Right ventricle myocardium inferior (tissue), 1 donor: ENCODE measurements at places on chromosomes 6 and 20.

- no peak for DNase-seq
Measured at GRCh38 chr20:50277460-50278376, 87.1 kb downstream of the CEBPB start.

GRCh38 chr6:152669895-152670294 is 27.8 kb upstream of the MYCT1 start:
- no peak for DNase-seq

DNA sequence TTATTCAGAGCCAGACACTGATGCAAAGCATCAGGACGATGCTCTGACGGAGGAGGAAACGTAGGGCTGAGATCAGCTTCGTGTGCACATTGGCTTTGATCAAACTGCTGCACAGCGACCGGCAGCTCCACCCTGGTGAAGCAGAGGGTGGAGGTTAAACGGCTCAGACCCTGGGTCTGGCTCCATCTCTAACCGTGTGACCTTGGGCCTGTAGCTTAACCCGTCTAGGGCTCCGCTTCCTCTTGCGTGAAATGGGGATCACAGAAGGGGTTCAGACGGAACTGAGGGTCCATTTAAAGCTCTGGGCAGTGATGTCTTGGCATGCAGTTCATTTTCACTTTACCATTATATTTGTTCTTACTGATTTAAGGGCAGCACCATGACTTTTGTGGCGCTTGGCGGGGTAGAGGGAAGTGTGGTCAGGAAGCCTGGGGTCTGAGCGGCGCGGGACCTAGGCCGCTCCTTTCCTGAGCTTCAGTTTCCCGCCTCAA is 644 bp downstream of the RBL1 start:
- no peak for DNase-seq

DNA sequence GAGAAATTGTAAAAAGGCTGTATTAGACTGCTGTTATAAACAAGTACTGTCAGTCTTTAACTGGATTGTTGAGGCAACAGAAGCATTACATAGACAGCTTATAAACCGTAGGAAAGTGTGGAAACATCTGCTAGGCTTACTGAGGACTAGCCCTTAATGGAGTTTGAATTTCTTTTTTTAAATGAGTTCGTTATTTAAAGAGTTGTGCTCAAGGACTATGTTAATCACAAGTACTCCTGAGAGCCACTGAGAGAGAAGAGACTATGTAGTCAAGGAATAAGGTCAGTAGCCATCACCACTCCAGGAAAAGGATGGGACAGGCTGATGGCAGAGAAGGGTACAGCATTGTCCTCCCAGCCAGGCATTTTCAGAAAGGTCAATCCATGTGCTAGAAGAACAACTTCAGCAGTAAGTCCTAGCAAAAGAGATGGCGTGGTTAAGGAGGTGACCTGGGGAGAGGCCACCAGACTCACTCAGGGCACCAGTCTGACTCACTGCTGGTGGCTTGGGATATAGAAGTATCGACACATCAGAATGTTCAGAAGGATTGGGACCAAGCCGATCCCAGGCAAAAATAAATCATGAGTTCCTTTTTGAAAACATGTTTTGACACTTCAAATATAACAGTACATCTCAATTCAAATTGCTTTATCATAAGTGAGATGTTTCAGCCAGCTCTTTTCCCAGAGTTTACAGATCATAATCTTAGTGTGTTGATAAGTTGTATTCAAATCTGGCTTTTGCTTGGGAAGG is 6.4 kb downstream of the RPS12 start:
- DNase-seq: no peak

DNA sequence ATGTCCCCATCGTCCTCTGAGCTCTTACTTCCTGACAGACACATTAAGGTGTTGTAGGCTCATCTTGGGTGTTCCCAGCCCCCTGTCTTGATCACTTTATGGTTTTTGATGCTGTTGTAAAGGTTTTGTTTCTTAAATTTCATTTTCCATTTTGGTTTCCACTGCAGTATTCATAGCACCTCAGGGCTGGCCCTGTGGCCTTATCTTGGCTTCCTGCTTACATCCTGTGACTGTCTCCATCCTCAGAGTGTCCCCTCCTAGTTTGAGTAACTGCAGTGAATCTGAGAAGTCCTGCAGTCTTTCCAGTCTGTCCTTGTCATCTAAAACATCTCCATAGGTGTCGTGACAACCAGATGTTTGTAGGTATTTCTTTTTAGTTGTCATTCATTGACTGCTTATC is 50.9 kb downstream of the JARID2 start:
- DNase-seq: no peak

- DNase-seq: no peak
Measured at GRCh38 chr6:38435330-38435729, 204.4 kb downstream of the BTBD9 start.

- DNase-seq: peak; percentile 89
Measured at GRCh38 chr20:64038565-64039292, 2.7 kb downstream of the C20orf204 start.

GRCh38 chr20:19510611-19511010 is 247.4 kb upstream of the RIN2 start:
- no peak for DNase-seq

GRCh38 chr6:6037179-6037578 is 30.5 kb upstream of the NRN1 start:
- no peak for DNase-seq

- no peak for DNase-seq
Measured at GRCh38 chr6:92043777-92044176, 1375.6 kb downstream of the EPHA7 start.

DNA sequence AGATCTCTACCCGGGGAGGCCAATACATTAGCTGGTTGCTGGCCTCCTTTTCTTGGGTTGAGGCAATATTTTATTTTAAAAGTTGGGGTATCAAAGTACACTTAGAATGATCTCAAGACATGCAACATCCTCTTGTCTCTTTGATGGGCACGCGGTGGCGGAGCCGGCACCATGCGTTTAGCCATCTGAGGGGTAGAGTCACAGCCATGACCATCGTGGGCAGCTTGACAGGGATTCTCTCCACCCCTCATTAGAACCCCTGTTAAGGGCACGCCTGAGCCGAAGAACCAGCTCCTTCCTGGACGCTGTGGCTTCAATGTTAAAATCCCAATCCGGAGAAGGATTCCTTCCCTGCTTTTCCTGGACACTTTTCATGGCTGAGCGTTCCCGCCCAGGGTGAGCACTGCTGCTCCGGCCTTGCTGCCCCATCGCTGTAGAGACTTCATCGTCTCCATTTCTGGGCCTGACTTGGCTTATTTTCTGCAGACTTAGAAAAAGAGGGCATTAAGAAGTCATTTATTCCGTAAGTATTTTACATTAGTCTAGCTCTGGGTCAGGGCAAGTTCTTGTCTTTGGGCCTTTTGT is 142.7 kb upstream of the CDH4 start:
- DNase-seq: no peak
